ENCODE measurements at places on chromosomes 5 and 9.

GRCh38 chr5:152689250-152689711, 284.2 kb upstream of the NMUR2 start:
- no peak for DNase-seq

DNA sequence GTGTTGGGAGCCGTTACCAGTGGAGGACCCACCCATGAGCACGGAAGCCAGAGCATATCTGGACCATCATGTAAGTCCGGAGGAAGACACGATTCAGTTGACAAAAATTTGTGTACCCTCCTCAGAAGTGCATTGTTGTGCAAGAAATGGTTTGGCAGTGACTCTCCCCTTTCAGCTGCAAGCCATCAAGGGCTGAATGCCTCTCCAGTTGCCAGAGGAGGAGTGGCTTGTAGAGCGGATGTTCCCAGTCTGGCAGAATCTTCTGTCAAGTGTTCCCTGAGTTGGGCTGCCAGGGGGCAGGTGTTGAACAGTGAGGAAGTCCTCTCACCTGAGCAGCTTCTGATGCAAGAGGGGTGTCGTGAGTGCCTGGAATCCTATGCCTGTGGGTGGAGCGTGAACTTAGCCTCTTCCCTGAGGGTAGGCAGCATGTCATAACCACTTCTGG, 27.6 kb upstream of the CDKN2AIPNL start:
- DNase-seq = no peak

DNA sequence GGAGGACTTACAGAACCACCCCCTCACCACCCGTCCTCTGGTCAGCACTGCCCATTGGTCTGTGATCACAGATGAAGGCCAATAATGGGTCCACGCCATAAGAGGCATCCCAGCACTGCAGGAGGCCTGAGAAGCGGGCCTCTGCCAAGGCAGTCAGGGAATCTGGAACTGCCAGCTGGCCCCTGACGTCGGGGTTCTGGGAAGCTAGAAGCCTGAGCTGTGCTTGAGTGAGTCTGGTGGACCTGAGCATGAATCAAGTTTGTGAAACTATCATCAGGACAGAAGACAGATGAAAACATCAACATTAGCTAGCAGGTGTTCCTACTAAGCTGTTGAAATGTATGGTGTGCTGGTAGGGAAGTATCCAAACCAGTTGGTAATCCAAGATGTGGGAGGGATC, 7.8 kb downstream of the ANGPTL2 start:
- DNase-seq = no peak

- DNase-seq = no peak
Observed at GRCh38 chr5:147223948-147224791, 10.7 kb upstream of the STK32A start.

DNA sequence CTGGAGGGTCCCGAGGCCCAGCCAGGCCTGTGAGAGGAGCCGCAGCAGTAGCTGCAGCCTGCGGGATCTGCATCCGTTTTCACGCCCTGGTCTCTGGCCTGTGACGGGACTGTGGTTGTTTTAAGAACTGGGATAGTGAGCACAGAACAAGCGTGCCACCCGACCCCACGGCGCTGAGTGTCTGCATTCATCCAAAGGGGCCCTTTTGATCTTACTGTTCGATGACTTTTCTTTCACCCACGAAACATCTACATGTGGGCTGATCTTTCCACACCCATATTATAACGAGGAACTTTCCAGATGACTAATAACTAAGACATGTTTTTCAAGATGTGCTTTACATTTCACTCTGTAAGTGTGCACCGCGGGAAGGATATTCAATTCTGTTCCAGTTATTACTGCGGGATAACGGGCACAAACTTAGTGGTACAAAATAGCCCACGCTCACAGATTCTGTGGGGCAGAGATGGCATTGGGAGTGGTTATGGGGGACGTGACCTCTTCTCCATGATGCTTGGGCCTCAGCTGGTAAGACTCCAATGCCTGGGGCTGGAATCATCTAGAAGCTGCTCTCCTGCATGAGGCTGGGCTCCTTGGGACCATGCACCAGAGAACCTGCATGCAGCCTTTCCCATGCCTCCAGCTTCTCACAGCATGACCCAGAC, 165.0 kb downstream of the SYK start:
- DNase-seq = peak; percentile 66

DNA sequence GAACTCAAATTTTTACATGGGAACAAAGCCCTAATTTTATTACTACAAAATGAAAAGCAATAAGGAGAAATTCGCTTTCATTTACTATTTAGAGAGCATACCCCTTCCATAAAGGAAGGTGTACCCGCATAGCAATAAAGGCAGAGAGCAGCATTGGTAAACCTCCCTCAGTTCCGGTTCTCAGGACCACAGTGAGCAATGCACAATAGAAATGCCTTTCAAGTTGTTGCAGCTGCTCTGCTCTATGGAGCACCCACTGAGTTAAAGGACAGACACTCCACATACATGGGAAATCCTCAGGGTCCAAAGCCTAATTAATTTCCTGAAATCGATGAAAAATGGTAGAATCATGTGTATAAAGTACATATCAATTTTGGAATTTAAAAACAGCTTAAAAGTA, 89.9 kb upstream of the MPDZ start:
- DNase-seq = no peak

GRCh38 chr9:96382839-96383164, 709 bp downstream of the SLC35D2 start:
- DNase-seq = no peak

DNA sequence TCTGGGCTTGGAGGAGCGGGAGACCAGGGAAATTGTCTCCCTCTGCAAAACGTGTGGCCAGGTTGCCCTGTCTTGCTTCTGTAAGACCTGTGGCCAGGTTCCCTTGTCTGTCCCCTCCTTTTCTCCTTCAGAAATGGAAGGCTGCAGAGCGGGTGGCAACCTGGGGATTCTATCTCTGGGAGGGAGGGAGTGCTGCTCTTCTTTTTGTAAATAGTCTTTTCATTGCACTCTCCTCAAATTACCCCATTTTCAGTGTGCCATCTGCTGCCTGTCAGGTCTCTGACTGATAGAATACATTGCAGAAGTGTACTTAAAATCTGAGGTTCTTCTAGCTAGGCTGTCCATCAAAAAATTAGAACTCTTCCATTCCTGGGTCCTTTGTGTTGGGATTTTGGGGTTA, 126.0 kb downstream of the GABRB2 start:
- DNase-seq = no peak

GRCh38 chr5:89967771-89968444, 441.6 kb downstream of the CETN3 start:
- no peak for DNase-seq

GRCh38 chr5:65102371-65102975, 333.7 kb downstream of the CWC27 start:
- no peak for DNase-seq

- DNase-seq = no peak
Observed at GRCh38 chr9:16057541-16057940, 504.7 kb downstream of the CCDC171 start.

DNA sequence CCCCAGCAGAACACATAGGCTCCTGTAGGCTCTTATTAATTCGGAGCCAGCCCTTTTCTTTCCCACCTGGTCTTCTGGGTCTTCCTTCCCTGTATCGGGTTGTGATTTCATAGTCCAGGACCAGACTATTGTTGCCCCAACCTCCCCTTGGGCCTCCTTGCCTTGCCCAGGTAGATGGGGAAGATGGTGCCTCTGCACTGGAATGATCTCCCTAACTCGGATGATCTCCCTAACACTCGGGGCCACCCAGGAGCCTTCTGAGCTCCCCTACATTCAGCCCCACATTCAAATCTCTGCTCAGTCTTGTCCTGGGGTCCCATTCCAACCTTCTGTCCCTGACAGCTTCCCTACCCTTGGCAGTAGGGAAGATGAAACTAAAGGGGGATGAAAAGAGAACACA, 2.7 kb upstream of the IRF1 start:
- peak; percentile 61 for DNase-seq

GRCh38 chr9:105046907-105047741, 119.2 kb upstream of the ABCA1 start:
- DNase-seq = no peak

DNA sequence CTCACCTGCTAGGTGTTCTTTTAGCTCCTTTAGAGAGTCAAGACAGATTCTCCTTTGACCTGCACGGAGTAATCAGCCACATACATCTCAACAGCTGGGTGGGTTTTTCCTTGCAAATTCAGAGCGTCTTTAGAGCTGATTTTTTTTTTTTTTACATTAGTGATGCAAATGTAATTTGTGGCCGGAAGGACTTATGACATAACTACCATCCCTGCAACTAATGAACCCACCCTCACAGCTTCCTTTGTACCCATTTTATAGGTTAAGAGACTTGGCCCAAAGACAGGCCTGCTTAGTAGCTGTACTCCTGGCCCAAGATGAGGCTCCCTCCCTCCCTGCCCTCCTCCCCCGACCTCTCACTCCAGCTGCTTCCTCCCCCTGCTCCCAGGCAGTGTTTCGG, 69.9 kb upstream of the NIPAL4 start:
- no peak for DNase-seq

DNA sequence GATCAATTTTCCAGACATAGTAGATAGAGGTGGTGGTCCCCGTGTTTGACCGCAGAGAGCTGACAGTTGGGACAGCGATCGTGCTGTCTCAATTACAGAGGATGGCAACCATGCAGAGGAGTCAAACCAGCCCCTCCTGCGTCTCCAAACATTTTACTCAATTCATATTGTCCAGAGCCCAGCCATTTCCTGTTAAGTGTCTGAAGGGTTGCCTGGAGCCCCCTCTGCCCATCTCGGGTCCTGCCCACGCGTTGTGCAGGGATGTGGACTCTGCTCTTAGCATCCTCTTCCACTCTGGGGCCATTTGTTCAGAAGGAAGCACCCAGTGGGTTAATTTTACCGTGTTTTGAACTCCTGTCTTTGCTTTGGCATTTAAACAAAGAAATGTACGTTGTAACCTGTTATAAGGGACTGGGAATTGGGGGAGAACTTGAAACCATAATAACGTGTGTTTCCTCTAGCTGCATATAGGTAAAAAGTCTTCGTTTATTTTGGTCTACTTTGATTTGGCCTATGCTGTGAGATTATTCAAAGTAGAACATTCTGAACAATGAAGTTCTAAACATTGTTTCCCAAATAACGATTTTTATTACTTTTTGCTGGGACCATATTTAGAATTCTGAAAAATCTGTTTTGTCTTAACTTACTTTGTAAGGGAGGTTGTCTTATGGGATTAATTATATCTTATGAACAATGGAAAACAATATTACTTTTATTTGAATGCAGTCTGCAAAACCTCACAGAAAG, 876 bp downstream of the EGFLAM start:
- no peak for DNase-seq

DNA sequence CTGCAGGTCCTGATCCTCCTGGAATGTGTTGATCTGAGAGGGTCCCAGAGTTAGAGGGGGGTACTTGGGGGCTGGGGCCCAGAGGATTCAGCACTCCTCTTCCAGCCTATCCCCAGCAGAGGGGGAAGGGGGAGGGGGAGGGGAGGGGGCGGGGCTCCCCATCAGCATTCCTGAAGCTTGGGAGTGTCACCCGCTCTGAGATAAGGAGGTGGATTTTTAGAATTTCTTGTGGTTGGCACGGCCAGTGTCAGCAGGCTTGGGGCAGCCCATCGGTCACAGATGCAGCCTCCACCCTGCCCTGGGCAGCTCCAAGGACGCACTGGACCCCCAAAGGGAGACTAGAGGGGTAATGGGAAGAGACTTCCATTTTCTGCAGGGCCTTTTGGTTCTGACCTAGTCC, 5.3 kb downstream of the FGF18 start:
- peak; percentile 37 for DNase-seq

DNA sequence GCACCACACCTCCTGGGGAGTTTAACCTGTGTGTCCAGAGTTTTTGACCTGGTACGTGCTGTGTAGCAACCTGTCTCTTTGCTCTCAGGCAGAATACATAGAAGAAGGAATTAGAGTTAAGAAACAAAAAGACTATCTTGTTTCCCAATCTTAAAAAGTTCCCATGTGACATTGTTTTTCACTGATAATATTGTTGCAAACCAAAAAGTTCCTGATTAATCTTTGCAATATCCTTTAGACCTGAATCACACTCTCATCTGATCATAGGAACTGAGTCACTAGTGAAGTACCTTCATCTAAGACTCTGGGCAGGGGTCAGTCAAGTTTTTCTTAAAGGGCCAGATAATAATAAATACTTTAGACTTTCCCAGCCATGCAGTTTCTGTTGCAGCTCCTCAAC, 35.1 kb downstream of the BASP1 start:
- no peak for DNase-seq

- no peak for DNase-seq
Observed at GRCh38 chr5:80711938-80712337, 57.2 kb upstream of the DHFR start.

DNA sequence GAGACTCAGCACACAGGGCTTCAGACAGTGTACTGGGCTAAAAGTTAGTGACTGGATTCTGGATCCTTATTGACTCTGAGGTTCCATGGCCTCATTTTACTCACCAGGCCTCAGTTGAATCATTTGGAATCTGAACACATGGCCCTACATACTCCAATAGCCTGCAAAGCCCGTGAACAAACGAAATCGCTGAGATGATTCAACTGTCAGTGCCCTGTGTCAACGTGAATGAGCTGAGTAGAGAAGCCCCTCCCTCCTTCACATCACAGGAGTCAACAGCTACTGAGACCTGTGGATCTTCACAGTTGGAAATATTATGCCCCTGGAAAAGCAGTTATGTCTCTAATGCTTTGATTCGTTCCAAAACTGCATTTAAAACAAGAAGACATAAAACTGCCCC, 429.3 kb downstream of the GADD45G start:
- DNase-seq = no peak

- DNase-seq = peak; percentile 68
Observed at GRCh38 chr9:130433168-130433946, 11.4 kb upstream of the ASS1 start.

DNA sequence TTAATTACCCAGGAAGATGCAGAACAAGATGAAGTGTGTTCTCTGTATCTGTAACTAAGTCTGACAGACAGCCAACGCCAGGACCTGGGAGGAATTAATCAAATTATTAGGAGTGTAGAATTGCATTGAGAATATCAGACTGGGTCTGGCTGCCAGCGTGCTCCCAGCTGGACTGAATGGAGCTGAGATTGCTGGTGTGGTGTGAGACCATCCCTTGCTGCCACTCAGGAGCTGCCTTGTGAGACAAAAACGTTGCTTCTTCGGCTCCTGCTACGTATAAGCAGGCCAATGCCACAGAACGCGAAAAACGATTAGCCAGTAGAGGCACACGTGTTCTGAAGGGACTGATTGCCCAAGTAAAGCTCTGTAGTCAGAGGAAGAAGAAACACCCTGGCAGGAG, 66.8 kb downstream of the AMBP start:
- peak; percentile 25 for DNase-seq

DNA sequence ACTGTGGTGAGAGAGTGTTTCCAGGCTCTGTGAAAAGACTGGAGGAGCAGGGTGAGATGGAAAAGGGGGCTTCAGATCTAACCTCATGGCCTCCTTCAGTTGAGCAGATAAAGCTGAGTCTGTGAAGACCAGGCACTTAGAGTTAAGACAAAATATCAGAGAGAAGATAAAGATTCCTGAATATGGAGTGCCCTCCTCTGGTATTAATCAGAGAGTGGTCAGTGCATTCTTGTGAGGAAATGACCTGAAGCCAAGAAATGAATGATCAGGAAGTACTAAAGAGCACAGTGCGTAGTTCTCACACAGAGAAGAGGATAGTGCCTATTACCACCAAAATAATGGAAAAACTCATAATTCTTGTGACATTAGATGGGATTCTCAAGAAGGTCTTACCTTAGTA, 1417.0 kb upstream of the ACO1 start:
- DNase-seq = no peak

- DNase-seq = no peak
Observed at GRCh38 chr9:101625876-101626275, 31.1 kb upstream of the PPP3R2 start.

All from activated effector memory CD4-positive, alpha-beta T cell treated with anti-CD3 and anti-CD28 coated beads, Interleukin-2, amount 50 U/mL, for 16 hours (primary cell).